ENCODE measurements at places on chromosomes 5 and 9. TPM values are rescaled to one million over a fixed set of nuclear protein-coding genes. Genes with fewer than 3 reads are reported as not detected.

FOXD4L3 gene
- total RNA-seq, result not detected

KLF4 gene
- 1.6 TPM for total RNA-seq

JAKMIP2 gene
- not detected for total RNA-seq

RNF44 gene
- total RNA-seq, result 1.6 TPM

ADCY2 gene
- total RNA-seq, result not detected

CDH12 gene
- not detected for total RNA-seq

KYAT1 gene
- 5.8 TPM for total RNA-seq

NTNG2 gene
- under 0.01 TPM for total RNA-seq

ALDH7A1 gene
- total RNA-seq, result 26.2 TPM

MPDZ gene
- 128 TPM for total RNA-seq

TNFSF15 gene
- total RNA-seq, result 0.32 TPM

IFNB1 gene
- total RNA-seq, result not detected

HAND1 gene
- total RNA-seq, result not detected

TERT gene
- not detected for total RNA-seq

FBP2 gene
- total RNA-seq, result not detected

ELP1 gene
- 19.8 TPM for total RNA-seq

OBP2A gene
- not detected for total RNA-seq

TSSK1B gene
- total RNA-seq, result not detected

SNX24 gene
- 5.8 TPM for total RNA-seq

PIP5KL1 gene
- 0.97 TPM for total RNA-seq

PALM2AKAP2 gene
- total RNA-seq, result 0.06 TPM

IFNK gene
- total RNA-seq, result not detected

NRARP gene
- 28.1 TPM for total RNA-seq

DIPK1B gene
- 109 TPM for total RNA-seq

SHOC1 gene
- total RNA-seq, result not detected

FOCAD gene
- total RNA-seq, result 58.8 TPM

ARID3C gene
- total RNA-seq, result not detected

LCN6 gene
- total RNA-seq, result not detected

OR1Q1 gene
- total RNA-seq, result not detected

GPR150 gene
- total RNA-seq, result not detected

PAPPA gene
- total RNA-seq, result 0.32 TPM

TMC1 gene
- total RNA-seq, result 1.3 TPM

LCN10 gene
- 0.13 TPM for total RNA-seq

STK32A gene
- not detected for total RNA-seq

SLC35A4 gene
- 45.3 TPM for total RNA-seq

GARNL3 gene
- 3.3 TPM for total RNA-seq

ACTBL2 gene
- under 0.01 TPM for total RNA-seq

DOCK8 gene
- total RNA-seq, result 8.6 TPM

ALDH1A1 gene
- total RNA-seq, result 3,182 TPM

SHROOM1 gene
- 5.2 TPM for total RNA-seq
